ENCODE measurements at places on chromosomes 5 and 9.

DNA sequence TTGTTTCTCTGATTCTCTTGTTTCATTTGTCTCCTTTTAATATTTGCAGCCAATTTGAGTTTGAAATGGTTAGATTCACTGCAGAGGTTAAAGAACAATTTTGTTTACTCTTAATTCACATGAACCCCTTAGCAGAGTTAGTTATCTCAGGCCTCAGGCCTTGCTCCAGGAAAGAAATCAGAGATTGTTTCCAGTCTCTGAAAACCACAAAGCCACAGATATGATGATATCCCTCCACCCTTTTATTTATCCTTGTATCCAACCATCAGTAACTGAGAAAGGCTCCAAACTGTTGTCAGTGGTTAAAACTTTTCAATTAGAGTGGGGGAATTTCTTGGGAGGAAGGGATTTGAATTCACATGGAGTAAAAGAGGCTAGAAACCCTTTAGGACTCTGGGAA is 406.0 kb upstream of the DMAC1 start:
- DNase-seq: no peak

DNA sequence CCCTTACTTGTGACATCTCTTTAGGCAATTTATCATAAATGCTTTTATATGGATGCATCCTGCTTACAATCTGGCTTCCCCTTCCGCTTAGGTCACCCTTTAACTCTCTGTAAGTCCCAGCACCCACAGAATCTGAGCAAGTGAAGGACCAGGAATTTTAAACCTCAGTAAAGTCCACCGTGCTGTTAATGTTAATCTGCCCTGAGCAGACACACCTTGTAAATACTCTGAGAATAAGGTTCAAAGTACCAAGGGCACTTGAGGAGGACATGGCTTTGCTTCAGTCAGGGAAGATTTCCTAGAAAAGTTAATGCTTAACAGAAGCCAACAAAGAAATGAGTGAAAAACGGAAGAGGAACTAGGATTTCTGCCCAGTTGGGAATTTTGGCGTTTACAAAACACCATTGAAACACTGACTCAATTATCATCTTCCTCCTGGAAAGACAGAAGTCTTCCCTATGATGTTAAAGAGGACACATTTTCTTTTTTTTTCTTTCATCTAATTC is 26.4 kb upstream of the TTC39B start:
- no peak for DNase-seq

- DNase-seq: no peak
Observed at GRCh38 chr5:114243972-114244317, 117.9 kb upstream of the KCNN2 start.

- no peak for DNase-seq
Observed at GRCh38 chr9:6590334-6590733, 55.2 kb downstream of the GLDC start.

- no peak for DNase-seq
Observed at GRCh38 chr5:134545070-134545868, 19.8 kb downstream of the JADE2 start.

GRCh38 chr9:110125207-110125751 is 82.7 kb downstream of the C9orf152 start:
- DNase-seq: peak; percentile 91

DNA sequence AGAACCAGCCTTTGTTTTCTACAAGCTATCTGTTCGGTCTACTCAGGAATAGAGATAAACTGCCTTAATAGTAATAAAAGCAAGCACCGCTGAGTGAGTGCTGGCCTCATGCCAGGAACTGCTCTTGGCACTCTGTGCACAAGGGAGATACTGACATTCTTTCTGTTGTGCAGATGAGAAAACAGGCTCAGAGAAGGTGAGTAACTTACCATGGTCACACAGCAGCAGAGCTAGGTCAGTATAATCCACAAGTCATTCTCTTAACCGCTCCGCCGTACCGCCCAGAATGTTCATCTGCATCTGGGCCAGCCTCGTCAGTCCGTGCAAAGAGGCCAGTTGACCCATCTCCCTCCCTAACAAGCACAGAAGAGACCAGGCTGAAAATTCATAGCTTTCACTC is 27.4 kb downstream of the QRFP start:
- no peak for DNase-seq

GRCh38 chr9:121833061-121833460 is 181.6 kb downstream of the DAB2IP start:
- DNase-seq: no peak

- no peak for DNase-seq
Observed at GRCh38 chr5:11407556-11408145, 496.6 kb downstream of the CTNND2 start.

DNA sequence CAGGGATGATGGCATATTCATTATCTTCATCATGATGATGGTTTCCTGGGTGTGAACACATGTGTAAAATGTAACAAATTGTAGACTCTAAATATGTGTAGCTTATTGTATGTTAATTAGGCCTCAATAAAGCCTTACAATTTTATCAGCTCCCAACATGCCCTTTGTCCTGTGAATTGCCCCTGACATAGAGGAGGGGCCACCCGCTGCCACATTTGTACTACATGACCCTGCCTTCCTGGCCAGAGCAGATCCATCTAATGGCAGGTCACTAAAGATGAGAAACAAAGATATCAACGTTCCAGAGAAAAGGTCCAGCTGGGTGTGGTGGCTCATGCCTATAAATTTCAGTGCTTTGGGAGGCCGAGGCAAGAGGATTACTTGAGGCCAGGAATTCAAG is 117.2 kb downstream of the CAAP1 start:
- no peak for DNase-seq

DNA sequence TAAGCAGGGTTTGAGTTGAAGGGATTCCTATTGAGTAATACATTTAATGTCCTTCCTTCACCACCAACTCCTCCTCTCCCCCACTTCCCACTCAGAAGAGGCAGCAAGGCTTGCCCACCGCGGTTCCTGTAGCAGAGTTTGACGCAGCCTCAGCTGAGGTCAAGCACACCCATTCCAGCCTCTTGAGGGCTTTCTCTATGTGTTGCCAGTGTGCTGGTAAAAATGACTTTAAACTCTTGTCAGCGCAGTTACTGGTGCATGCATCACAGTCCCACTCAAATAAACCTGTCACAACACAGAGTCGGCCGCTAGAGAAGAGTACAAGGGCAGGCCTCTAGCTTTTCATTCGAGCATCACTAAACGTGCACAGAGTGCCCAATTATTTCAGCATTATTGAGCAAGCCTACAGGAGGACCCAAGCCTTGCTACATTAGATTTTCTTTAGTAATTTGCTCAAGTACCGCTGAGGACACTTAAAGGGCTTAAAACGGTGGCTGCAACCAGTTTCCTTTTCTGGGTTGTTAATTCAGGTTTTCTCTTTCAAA is 79.6 kb downstream of the TLE4 start:
- no peak for DNase-seq

- no peak for DNase-seq
Observed at GRCh38 chr9:16150501-16150900, 597.7 kb downstream of the CCDC171 start.

DNA sequence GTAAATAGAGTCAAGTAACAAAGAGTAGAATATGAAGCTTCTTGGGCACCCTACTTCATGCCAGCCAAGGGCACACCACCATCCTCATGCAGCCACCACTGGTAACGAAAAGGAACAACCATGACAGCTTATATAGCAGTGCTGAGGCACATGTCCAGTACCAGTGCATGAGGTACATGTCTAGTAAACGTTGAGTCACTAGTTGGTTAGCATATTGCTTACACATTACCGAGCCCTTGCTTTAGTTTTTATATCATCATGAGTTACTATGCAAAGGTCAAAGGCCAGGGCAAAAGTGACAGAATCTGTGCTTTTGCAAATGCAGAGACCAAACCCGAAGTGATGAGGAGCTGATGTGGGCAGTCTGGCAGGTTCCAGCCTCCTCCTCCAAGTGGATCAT is 147.1 kb upstream of the MAP1B start:
- no peak for DNase-seq

- DNase-seq: no peak
Observed at GRCh38 chr5:175263776-175264175, 180.2 kb downstream of the DRD1 start.

GRCh38 chr5:180380441-180380840 is 27.3 kb upstream of the GFPT2 start:
- DNase-seq: no peak

GRCh38 chr9:16535555-16535954 is 334.9 kb downstream of the BNC2 start:
- peak; percentile 22 for DNase-seq

GRCh38 chr5:96936431-96937320 is 796 bp downstream of the LNPEP start:
- DNase-seq: peak; percentile 19

DNA sequence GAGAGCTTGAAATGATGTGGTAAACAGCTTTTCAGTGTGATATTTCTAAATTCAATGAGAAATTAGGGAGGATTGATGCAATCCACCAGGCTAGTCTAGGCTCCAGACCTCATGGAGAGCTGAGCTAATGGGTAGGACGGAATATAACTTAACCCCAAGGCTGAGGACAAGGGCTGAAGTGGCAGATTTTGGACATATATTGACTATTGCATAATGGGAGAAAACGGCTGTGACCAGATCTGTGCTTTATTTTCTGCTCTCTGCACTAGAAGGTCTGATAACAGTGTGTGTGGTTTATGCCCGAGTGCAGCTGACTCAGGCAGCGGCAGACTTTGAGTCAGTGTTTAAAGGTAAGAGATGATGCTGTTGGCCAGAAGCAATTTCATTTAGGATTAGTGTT is 70.6 kb downstream of the ACTBL2 start:
- DNase-seq: peak; percentile 38

DNA sequence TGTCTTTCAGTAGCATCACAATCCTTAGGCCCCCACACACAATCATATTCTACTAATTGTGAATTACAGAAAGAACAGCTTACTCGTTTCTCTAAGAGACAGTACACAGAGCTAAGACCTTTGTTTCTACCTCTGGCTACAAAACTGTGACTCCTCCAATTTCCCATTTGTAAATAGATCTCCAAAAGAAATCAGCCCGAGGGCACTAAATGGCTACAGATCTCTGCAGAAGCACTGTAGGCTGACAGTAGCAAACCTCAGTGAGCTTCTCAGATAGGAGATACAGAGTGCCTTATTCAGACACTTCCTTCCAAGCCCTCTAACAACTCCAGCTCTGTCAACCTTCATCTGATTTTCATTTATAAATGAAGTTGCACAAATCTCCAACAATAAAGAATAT is 51.0 kb downstream of the EFNA5 start:
- no peak for DNase-seq

GRCh38 chr5:112566251-112566650 is 147.2 kb upstream of the EPB41L4A start:
- DNase-seq: no peak

GRCh38 chr5:162567644-162568043 is 500.1 kb downstream of the GABRG2 start:
- DNase-seq: no peak

DNA sequence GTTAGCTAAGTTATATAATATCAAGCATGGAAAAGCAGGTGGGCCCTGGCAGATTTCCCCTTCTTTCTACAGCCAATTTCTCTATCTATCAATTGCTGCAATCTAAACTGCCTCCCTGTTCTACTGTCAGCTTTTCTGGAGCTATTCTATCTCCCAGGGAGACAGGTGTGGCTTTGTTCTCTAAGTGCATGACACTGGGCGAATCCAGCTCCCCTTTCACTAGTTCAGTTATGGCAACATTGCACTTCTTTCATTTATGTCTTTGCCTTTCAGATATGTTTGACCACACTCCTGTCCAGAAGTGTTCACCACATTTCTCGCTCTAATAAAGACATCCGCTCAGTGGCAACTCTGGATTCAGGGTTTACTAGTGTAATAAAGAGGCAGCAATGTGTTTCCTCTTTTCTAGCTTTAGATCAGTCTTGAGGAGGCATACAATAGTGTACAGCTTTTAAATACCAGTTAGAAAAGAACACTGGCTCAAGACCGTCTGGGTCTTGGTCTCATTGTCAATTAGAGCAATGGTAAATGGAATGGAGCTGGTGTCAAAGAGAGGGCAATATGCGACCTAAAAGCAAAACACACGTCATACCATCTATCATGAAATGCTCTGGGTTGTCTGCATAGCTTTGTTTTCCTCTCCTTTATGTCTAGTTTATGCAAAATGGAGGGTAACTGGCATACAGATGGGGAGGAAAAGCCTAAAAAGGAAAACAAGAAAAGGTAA is 197.0 kb downstream of the SLF1 start:
- DNase-seq: no peak

DNA sequence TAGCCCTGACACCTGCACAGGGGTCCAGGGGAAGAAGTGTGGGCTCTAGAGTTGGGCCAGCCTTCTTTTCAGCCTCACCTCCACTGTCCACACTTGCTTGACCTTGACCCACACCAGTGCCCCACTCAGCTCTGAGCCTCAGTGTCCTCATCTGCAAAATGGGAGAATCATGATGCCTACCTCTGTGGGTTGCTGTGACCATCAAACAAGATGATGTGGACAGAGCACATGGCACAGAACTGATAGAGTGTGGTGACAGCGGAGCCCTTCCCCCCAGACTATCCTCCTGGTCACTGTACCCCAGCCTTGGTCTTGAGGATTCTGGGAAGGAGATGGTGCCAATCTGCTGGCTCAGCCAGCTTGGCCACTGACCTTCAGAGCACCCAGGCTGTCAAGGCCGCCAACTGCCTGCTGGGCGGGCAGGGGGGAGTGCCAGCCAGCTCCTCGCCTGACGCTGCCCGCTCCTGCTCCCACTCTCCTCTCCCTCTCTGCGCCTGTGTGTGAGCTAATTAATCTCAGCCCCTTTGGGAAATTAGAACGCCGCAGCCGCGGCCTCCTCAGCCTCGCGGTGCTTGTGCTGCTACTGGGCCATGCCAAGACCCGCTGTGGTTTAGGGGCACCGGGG is 16.7 kb downstream of the CXXC5 start:
- DNase-seq: no peak

GRCh38 chr5:147512659-147513379 is 3.0 kb upstream of the DPYSL3 start:
- DNase-seq: no peak

GRCh38 chr5:55072666-55073065 is 29.8 kb upstream of the GZMA start:
- DNase-seq: no peak

GRCh38 chr5:31962351-31962751 is 211.8 kb downstream of the GOLPH3 start:
- DNase-seq: no peak

- DNase-seq: no peak
Observed at GRCh38 chr5:135335031-135335828, 63.8 kb downstream of the MACROH2A1 start.

- DNase-seq: no peak
Observed at GRCh38 chr5:111667128-111667736, 89.8 kb downstream of the NREP start.

- DNase-seq: no peak
Observed at GRCh38 chr5:21398511-21398910, 1410.5 kb upstream of the CDH18 start.

DNA sequence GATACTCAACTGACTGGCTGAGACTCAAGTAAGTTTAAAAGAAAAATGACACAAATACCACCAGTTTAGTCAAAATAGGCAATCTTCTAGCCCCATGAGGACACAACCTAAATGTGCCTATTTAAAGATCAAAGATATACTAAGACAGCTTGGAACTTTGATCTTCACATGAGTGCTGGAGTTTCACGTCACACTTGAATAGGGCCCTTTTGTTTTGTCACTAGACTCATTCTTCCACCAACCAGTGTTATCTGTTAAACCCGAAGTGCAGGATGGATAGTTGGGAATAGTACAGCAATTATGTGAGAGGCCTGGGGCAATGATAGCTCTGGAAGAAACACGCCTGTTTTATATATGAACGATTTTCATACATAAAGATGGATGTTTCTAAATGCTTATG is 792.8 kb upstream of the NUDT12 start:
- no peak for DNase-seq

GRCh38 chr5:68534131-68534940 is 318.8 kb downstream of the PIK3R1 start:
- no peak for DNase-seq

- DNase-seq: no peak
Observed at GRCh38 chr5:55966284-55966683, 28.5 kb downstream of the IL6ST start.
